ENCODE measurements at places on chromosomes 6 and 20.

GRCh38 chr6:31053873-31054272 lies 43.6 kb downstream of the MUC22 start:
- no peak for DNase-seq

DNA sequence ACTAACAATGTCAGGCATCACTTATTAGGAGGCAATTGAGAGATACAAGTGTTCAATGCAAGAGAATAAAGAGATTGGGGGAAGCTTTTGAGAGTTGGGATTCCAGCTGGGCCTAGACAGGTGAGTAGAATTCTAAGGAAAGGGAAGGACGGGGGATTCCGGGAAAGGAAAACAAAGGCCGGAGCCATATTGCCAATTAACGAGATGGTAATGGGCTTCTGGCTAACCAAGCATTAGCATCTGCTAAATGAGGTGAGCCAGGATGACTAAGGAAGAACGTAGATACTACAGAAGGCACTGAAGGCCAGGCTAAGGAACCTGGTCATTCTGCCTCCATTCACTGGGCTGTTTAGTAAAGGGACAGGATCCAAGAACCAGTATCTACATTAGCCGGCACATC lies 10.5 kb downstream of the FYN start:
- no peak for DNase-seq

GRCh38 chr6:22699151-22699550 lies 129.8 kb downstream of the HDGFL1 start:
- DNase-seq: no peak

DNA sequence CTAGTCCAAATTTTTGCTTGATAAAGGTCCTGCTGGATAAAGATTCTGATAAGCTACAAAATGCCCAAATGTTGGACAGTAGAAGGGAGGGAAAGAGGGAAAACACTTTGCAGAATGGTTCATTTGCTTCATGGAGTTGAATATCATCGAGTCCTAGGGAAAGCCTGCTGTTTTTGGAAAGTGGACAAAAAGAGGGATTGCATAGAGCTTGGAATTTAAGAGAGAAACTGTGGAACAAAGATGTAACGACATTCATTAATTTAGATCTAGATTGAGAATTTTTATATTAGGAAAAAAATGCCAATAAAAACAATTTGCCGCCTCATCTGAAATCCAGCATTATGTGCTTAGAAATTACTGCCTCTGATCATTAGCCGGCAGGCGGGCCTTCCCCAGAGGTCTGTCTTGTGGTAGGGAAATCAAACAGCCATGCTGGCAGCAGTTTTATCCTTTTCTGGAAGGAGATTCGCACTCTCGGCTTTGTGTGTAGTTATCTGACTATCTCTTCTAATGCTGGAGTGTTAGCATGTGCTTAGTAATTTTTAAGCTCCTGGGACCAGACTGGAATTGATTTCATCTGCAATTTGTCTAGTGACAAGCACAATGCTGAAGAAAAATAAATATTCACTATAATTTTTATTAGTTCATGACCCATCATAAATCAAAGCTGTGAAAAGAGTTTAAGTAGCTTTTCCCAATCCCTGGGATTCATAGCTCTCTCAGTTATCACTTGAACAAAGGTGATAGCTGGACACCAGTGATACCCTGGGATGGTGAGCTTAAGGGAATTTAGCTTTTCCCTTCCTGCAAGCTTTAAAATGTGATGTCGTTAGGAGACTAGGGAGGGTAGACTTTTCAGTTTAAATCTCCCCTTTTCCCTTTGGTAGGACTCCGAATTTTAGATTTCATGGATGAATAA lies 329.5 kb downstream of the PRL start:
- DNase-seq: no peak

- no peak for DNase-seq
Measured at GRCh38 chr20:25532015-25532751, 53.1 kb downstream of the NINL start.

DNA sequence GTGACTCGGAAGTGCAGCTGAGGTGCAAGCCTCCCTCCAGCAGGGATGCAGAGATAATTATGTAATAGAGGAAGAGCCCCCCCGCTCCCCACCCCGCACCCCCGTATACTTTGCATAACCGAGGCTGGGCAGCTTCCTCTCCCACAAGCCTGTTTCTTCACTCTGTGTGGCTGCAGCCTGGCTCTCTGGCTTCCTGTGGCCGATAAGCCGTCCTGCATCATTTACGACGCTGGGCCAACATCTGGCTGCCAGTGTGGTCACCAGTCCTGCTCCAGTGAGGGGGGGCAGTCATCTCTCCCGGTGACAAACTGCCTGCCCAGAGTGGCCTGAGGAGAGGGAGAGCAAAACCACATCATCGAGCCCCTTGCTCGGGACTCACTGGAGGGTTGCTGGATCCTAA lies 59.2 kb downstream of the RBM38 start:
- no peak for DNase-seq

- DNase-seq: no peak
Measured at GRCh38 chr20:62638679-62639406, 3.5 kb upstream of the SLCO4A1 start.

- peak; percentile 36 for DNase-seq
Measured at GRCh38 chr6:166626177-166627032, 646 bp downstream of the RPS6KA2 start.

DNA sequence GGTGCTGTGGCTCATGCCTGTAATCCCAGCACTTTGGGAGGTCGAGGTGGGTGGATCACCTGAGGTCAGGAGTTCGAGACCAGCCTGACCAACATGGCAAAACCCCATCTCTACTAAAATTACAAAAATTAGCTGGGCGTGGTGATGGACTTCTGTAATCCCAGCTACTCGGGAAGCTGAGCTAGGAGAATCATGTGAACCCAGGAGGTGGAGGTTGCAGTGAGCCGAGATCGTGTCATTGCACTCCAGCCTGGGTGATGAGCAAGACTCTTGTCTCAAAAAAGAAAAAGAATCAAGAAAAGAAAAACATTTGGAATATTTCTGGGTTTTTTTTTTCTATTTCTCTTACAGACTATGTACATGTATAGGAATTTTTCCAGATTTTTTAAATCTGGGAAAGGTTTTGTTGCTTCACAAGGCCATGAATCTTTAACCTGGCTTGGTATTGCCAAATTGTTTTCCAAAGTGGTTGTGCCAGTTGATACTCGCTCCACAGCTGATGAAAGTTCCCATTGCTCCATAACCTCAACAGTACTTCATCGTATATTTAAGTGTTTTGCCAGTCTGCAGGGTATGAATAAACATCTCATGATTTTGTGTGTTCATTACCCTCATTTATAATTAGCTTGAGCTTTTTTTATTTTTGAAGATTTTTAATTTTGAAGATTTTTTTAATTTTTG lies 33.5 kb downstream of the RNF217 start:
- no peak for DNase-seq

DNA sequence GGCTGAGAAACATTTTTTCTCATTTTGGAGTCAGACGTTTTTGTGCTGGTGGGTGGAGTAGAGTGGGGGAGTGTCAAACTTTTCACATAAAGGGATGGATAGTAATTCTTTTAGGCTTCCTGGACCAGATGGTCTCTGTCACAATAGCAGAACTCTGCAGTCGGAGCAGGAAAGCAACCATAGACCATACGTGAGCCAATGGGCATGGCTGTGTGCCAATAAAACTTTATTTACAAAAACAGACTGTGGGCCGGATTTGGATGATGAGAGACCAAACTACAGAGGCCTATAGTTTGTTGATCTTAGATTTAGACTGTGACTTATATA lies 70.8 kb upstream of the SLC22A23 start:
- no peak for DNase-seq

DNA sequence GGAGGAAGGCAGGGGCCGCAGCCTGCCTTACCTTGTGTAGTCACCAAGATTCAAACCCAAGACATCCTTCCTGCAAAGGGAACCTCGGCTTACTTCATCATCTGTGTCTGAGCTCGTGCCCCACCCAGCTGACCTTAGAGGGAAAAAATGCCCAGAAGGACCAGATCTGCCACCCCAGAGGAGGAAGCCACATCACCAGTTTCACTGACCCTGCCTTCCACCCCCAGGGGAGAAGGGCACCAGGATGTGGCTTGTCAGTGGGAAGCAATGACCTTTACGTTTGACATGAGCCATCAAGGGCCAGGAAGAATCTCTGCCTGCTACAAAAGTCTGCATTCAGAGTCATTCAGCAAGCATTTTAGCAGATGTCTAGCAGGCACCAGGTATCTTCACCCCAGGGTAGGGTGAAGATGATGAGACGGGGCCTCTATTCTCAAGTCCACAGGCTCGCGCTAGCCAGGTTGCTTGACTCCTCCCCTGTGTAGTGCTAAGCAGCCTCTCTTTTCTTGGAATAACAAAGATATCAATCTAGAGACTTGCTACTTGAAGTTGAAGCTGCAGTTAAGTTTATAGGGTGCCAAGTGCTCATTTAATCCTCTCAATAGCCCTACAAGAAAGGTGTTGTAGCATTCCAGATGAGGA lies 28.1 kb downstream of the HM13 start:
- no peak for DNase-seq

DNA sequence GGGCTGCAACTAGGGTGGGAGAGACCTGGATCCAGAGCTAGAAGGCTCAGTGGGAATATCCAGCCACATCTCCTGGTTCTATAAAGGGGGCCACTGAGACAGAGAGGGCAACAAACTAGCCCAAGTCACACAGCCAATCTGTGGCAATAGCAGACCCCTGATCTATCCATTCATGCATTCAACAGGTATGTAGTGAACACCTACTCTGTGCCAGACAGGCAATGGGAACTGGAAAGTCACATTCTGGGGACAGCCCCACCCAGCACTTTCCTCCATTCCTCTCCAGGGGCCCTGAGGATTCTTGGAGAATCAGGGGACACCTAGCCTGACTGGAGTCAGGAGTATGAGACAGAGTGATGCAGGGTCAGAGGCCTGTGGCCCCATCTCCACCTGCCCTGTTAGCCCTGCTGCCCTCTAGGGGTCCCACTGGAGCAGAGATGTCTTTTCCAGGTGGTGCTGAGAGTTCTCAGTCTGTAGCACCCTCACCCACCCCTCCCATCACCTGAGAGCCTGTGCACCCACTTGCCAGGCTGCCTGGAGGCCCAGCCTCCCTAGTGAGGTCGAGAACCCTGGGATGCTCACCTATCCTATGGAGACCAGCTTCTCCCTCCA lies 13.6 kb downstream of the BPIFA2 start:
- DNase-seq: no peak

DNA sequence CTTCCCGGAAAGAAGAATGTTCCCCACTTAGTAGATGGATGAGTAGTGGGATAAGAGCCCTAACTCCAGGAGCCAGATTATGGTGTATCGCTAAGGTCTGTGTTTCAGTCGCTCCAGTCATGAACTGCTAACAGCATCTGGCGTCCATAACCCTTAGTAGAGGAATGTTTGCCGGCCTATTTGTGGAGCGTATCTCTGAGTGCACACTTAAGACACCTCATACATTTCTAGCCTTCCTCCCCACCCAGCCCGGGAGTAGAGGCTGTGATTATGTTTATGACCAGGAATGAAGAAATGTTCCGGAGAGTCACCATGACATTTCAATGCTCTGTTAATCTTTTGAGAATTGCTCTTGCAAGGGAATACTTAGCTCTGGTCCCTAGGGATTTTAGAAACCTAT lies 251.1 kb upstream of the SOX4 start:
- no peak for DNase-seq

DNA sequence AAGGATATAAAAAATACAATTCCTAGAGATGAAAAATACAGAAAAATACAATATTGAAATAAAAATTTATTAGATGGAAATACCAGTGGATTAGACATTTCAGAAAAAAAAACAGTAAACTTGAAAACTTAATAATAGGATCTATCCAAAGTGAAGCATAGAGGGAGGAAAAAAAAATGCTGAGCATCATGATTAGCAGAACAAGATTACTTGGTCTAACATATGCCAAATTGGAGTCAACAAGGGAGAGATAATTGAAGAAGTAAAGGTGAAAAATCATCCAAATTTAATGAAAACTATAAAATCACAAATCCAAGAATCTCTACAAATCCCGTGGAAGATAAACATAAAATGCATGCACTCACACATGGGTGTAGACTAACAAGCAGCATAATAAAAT lies 166.2 kb upstream of the BMP5 start:
- DNase-seq: no peak

GRCh38 chr20:58959652-58960051 lies 21.4 kb upstream of the NELFCD start:
- no peak for DNase-seq

DNA sequence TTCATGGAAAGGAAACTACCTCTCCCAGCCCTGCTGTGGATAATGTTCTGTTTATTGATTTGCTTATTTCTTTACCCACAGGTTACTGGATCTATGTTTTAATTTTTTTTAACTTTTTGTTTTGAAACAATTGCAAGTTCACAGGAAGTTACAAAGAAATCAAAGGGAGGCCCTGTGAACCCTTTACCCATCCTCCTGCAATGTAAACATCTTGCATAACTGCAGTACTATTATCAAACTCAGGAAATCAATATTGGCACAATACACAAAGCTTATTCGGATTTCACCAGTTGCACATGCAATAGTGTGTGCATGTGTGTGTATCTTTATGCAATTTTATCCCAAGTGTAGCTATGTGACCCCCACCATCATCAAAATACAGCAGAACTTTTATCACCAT lies 398.0 kb downstream of the BTBD3 start:
- DNase-seq: no peak

- DNase-seq: no peak
Measured at GRCh38 chr20:32302507-32302872, 25.0 kb downstream of the KIF3B start.

GRCh38 chr6:128284128-128284527 lies 236.3 kb downstream of the PTPRK start:
- no peak for DNase-seq

DNA sequence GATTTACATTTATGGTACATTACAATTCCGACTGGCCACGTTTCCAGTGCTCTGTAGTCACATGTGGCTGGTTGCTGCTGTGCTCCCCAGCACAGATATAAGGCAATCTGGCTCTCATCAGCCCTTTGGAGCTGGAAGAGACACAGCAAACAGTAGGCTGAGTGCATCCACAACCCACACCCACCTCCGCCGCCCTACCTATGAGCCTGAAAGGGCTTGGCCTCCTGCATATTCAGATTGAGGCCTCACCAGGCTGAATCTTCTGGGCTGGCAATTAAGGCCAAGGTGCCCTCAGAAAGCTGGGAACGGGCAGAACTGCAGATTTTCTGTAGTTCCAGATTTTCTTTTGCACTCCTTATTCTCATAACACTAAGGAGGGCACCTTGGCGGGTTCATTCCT lies 2.7 kb upstream of the SNHG17 start:
- DNase-seq: no peak

DNA sequence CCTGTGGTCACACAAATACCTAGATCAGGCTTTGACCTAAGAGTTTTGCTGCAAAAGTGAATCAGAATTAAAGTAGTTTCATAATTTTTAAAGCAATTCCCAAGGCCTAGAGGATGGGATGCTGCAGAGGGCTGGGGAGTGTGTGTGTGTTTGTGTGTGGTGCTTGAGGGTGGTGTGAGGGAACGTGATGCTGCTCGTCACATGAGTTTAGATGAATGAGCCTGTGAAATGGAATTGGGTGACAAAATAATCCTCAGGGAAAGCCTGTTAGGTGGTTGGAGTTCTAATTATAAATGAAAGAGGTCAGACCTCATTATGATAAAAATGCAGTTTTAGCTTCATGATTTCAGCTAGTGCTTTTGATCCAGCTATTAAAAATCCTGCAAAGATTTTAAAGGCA lies 87.5 kb upstream of the TMEM170B start:
- DNase-seq: no peak
